NB4 (cell line): ENCODE measurements at places on chromosomes 6 and 20.
A peak's percentile ranks its signal among the peaks of the same experiment; 100 is the strongest.

- no peak for DNase-seq
These were observed 183.5 kb downstream of the CDKAL1 start for GRCh38 chr6:20717743-20718142.

GRCh38 chr6:28658475-28659249 is 133.0 kb downstream of the GPX5 start:
- no peak for DNase-seq

GRCh38 chr6:18675881-18676280 is 288.7 kb downstream of the RNF144B start:
- DNase-seq, result no peak

GRCh38 chr20:34925981-34926380 is 29.6 kb downstream of the GSS start:
- no peak for DNase-seq

DNA sequence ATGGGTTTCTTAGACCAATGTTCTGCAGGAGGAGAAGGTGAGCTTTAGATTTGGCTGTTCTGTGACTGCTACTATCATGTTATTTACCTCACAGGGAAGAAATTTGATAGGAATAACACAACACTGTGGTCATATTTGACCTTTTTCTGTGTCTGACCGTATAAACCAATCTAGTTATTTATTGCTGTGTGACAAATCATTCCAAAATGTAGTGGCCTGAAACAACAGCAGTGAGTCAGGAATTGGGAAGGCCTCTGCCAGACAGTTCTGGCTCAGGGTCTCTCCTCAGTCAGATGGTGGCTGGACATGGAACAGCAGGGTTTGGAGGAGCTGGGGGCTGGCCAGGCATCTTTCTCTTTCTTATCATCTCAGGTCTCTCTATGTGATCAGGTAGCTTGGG is 33.0 kb downstream of the RIPOR2 start:
- no peak for DNase-seq

DNA sequence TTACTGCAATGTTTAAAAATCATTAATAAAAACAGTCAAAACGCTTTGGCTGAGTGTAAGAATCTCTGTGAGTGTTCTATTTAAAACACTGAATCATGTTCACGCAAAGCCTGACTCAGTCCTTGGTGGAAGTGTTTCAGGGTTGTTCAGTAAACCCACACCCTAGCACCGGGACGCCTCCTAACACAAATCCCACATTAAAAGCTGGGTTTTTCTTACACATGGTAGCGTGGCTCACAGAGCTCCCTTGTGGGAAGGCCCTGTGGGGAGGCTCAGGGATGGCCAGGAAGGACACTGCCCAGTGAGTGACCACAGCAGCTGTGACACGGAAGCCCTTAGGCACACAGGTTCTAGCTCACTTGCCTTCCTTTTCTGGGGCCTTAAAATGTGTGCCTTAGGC is 80.2 kb downstream of the GMPR start:
- DNase-seq, result no peak

- DNase-seq, result no peak
These were observed 1361.8 kb upstream of the CITED2 start for GRCh38 chr6:140736231-140736630.

DNA sequence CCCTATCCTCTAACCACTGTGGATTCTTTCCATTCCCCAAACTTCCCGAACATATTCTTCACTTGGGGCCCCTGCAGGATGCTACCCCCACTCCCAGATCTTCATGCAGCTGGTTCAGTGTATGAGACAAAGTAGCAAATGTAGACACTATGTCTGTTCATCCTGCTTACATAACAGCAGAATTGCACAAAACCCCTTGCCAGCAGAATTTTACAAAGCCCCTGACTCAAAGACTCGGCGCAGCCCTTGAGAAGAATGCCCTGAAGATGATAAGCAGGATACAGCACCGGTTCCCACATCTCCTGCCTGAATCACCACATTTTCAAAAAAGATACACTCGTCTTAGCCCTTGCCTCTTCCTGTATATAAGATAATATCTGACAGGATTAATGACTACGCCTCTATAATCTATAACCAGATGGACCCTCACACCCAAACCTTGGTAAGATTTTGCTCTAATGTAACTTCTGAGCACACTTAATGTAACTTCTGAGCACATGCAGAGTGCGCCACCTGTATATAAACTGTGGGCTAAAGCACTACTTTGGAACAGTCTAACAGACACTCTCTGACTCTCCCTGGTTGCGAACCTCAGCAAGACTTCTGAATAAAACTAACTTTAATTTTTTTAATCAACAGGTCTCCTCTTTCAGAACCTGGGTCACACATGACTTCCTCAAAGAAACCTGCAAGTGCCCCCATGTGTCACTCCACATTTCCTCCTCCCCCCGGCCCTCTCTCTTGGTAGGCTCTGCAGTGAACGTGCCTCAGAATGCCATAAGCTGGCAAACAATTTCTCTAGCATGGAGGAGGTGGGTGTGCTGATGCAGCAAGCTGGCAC is 28.7 kb downstream of the RALGAPA2 start:
- peak; percentile 64 for DNase-seq

DNA sequence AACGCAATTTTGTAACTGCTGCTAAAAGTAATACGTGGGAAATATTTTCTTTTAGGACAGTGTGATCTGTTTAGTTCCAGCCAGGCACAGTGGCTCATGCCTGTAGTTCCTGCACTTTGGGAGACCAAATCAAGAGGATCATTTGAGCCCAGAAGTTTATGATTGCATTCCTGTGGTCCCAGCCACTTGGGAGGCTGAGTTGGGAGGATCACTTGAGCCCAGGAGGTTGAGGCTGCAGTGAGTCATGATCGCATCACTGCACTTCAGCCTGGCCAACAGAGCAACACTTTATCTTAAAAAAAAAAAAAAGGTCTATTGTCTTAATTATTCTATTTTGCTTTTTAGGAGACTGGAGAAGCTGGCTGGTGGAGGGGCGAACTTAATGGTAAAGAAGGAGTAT is 101.5 kb downstream of the CD2AP start:
- DNase-seq, result no peak

GRCh38 chr6:41451039-41451438 is 95.1 kb upstream of the FOXP4 start:
- no peak for DNase-seq

GRCh38 chr20:41446456-41446855 is 79.8 kb upstream of the EMILIN3 start:
- DNase-seq, result no peak

- no peak for DNase-seq
These were observed 13.2 kb downstream of the SERAC1 start for GRCh38 chr6:158154816-158155215.

- DNase-seq, result peak; percentile 86
These were observed 26.1 kb downstream of the BFSP1 start for GRCh38 chr20:17504898-17505635.

DNA sequence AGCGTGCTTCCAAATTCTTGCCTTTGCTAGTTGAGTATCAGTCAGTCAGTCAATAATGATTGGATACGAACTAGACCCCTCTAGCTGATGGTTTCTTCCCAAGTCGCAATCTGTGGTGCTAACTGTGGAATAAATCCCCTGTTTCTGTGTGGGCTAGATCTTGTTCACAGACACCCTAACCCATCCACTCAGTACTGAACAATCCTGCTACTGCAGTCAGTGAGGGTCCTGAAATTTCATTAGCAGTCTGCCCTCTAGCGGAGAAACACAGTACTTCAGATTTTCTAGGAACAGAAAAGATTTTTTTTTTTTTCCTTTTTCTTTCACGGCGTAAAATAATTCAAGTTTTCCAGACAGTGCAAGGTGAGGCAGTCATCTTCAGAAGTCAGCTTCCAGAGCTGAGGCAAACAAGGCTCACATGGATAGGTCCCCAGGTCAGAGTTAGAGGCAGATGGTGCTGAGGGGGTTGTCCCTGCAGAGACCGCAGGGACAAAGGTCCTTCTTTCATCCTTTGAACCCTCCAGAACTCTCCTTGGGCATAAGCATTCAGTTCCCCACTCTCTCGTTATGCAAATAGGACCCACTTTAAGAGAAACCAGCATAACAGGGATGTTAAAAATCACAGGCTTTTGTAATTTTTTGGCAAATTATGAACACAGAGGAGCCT is 119.6 kb downstream of the SCML4 start:
- peak; percentile 63 for DNase-seq

- DNase-seq, result no peak
These were observed 10.9 kb upstream of the MRGBP start for GRCh38 chr20:62785393-62785792.

DNA sequence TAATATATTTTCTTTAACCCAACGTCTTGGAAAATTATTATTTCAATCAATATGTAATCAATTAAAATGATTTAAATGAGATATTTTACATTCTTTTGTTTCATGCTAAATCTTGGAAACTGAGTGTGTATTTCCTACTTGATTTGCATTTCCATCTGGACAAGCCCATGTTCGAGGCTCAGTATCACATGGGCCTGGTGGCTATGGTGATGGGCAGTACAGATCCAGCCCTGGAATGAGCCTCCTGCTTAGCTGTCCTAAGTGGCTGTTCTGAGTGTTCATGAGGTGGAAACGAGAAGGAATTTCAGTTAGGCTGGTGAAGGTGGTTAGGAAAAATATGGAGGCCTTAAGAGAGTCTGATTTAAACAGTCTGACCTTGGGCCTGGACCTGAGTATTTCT is 73.0 kb upstream of the ATXN1 start:
- DNase-seq, result no peak

GRCh38 chr6:41371461-41371991 is 36.1 kb downstream of the NCR2 start:
- peak; percentile 22 for DNase-seq

GRCh38 chr6:134714113-134714512 is 235.8 kb downstream of the ALDH8A1 start:
- no peak for DNase-seq
